Gastroesophageal sphincter (tissue), 4 donors: ENCODE measurements at places on chromosomes 6 and 20.

DNA sequence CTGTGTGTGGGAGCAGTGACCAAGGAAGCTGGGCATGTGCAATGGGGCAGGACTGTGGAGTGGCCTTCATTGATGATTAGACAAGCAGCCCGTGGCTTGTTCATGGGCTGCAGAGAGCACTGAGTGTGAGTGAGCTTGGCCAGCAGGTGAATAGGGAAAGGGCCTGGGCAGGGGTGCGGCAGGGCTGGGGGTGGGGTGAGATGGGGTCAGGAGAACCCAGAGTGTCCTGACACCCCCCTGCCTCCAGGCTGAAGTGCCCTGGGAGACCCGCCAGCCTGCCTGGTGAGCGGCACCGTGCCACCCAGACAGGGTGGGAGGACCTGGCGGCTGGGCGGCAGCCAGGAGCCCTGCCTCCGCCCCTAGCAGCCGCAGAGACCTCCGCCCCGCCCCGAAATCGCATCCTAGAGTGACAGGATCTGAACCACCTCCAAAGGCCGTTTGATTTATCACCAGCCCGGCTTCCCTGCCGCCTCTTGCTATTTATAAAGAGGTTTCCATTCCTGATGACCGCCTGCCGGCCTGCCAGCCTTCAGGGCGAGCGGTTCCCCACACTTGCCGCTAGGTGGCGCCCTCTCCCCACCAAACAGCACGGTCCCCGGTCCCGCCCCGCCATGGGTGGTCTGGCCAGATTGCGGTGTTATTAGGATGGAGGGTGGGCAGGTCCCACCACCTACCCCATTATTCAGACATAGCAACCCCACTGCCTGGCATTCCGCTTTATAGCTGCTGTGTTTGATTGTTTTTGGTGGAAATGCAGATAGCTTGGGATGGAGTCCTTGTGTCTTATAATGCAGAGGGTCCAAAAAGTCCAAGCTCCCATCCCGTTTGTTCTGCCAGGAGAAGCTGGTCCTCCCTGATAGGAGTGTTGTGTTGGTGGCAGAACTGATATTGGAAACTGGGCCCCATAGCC is 3.5 kb downstream of the MYLK2 start:
- peak; percentile 85 for ATAC-seq

DNA sequence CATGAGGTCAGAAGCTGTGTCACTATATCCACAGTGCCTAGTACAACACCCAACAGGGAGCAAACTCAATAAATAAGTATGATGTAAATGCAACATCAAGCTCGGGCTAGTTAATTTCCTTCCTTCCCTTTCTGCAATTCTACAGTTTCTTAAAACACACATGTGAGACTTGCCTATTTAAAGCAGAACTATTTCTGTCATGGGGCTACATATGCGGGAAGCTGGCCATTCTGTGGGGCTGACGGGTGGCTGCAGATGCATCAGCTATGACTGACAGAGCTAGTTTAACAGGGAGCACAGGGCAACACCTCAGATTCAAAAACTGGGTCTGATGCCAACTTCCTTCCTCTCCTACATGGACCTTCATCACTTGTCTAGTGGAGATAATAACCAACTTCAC is 118.1 kb upstream of the ENPP5 start:
- ATAC-seq: no peak

DNA sequence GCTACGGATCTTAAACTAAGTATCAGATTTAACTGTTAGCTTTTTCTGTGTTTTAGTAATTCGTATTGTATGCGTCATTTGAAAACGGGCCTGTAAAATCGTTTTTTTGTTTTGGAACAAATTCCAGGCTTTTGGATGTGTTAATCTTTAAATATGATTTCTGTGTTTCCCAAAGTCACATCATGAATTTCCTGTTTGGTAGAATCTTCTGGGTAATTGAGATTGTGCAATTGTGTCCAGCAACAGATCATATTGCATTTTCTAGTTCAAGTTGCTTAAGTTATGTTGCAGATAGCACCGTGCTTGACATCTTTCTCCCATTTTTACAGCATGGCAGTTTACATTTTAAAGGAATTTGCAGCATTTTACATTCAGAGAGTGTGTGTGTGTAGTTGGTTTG is 1.9 kb downstream of the MAPK14 start:
- ATAC-seq: no peak

GRCh38 chr6:17504005-17504404 is 96.1 kb upstream of the FAM8A1 start:
- no peak for ATAC-seq

- no peak for ATAC-seq
These were observed 103.2 kb downstream of the ARMC2 start for GRCh38 chr6:108951351-108951953.

- no peak for ATAC-seq
These were observed 77.2 kb downstream of the SSR1 start for GRCh38 chr6:7235712-7236305.

- no peak for ATAC-seq
These were observed 295.1 kb downstream of the ALDH8A1 start for GRCh38 chr6:134654751-134655150.

GRCh38 chr6:166697113-166697512 is 70.1 kb upstream of the RPS6KA2 start:
- no peak for ATAC-seq

- ATAC-seq: no peak
These were observed 465.9 kb downstream of the KIF16B start for GRCh38 chr20:16107172-16107870.

GRCh38 chr6:113570161-113570560 is 287.0 kb upstream of the MARCKS start:
- no peak for ATAC-seq

DNA sequence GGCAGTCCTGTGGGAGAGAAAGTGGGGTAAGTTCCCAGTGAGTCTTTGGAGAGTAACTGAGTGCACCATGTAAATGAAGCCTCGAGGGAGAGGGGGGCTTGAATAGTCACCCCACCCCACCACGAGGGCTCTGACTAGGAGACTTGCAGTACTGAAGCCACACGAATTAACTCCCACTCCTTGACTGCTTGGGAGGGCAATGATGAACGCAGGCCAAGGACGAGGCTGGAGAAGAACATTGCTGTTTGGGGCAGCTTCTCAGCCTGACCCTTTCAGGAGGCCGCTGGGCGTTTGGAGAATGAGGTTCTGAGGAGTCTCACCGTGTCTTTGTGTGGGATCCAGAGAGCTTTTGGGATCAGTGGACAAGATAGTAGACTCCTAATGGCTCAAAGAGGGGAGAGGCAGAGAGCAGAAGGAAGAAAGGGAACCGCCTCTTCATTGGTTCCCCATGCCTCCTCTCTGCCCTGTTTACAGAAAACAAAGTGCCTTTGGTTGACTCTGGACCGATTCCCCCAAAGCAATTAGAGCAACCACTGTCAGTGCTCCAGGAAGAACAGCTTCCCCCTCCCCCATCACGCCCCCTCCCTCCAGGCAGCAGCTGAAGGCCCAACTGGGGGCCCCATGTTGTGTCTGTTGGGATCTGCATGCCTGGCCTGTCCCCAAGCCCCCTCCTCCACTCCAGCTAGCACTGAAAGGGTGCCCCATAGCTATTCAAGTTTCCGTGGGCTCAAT is 41.7 kb upstream of the CDKN1A start:
- ATAC-seq: no peak

GRCh38 chr6:125165776-125166175 is 12.2 kb downstream of the TPD52L1 start:
- no peak for ATAC-seq

DNA sequence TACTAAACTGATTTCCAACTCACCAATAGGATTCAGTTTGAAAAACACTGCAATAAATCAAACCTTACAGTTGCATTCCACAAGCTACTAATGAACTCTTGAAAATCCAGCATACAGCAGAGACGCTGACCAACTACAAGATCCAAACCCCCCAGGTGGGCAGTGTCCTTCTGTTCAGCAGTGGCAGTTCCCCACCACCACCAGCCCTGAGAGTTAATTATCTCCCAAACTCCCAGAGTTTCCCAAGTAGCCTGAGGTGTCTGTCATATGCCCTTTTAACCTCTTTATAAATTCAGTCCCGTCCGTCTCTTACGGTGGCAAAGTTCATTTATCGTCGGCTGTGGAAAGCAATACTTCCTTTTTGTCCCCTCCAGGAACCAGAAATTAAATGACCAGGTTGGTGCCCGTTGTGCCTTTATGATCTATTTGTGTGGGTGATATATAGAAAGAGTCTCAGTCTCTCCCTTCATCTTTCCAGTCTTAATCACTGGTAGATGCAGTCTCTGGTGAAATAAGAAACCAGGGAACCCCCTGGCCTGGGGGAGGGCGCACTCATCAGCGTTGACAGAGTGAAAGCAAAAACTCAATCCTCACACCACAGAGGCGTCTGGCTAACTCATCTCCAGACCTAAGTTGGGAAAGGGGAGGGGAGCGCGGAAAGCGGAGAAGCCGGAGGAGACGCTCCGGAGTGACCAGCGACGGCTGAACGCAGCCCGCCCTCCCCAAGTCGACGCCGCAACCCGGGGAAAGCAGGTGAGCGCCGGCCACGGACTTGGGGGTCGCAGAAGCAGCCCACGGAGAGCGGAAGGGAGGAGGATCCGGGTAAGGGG is 717 bp downstream of the MRPL14 start:
- ATAC-seq: peak; percentile 55

GRCh38 chr6:150203871-150204545 is 61.2 kb downstream of the PPP1R14C start:
- no peak for ATAC-seq

DNA sequence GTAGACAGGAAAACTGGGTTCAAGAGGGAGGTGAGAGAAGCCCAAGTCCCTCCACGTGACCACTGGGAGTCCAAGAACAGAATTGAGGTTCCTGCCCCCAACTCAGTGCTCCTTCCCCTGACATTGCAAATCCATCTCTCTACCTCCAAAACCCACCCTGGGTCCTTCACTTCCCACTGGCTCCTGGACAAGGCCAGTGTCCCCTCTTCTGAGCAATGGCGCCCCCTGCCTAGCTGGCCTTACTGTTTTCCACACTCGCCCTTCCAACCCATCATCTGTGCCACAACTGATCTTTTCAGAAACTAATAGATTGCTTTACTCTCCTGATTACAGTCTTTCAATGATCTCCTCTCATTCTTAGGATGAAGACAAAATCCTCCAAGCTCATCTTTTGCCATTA is 200.3 kb downstream of the ANKRD60 start:
- ATAC-seq: no peak

DNA sequence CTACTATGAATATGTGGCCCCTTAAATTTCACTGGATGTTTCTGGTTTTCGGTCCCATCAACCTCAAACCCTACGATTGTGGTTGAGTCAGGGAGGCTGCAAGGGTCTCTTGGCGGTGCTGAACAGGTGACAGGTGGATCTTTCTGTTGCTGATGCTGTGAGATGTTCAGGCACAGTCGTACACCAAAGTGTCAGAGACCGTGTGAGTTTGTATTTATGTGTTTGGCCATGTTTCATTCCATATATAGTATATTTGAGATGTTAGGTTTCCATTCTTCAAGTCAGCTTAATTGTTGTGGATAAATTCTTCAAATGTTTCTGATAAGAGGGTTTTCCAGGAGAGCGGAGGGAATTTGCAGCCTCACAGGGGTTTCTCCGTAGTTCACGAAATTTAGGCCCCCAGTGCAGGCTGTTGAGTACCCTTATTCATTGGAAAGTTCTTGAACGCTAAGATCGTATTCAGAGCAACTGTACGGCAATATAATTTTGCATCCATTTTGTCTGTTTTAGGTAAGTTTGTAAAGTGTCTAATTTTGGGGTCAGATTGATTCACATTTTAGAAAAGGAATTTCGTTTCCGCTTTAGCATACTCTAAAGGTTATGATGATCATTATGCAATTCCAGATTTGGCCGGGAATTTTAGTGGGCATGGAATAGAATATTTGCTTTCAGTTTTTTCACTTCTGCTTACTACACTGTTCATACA is 1.2 kb downstream of the TAB2 start:
- no peak for ATAC-seq

GRCh38 chr6:82568290-82568993 is 204.8 kb downstream of the TPBG start:
- ATAC-seq: no peak

GRCh38 chr6:56995347-56995902 is 40.5 kb downstream of the BEND6 start:
- ATAC-seq: no peak

GRCh38 chr6:31965700-31966099 is 6.2 kb downstream of the DXO start:
- no peak for ATAC-seq

- no peak for ATAC-seq
These were observed 11.0 kb downstream of the TRIM10 start for GRCh38 chr6:30149858-30150550.

GRCh38 chr6:39377539-39377950 is 55.0 kb upstream of the KCNK16 start:
- ATAC-seq: peak; percentile 89

DNA sequence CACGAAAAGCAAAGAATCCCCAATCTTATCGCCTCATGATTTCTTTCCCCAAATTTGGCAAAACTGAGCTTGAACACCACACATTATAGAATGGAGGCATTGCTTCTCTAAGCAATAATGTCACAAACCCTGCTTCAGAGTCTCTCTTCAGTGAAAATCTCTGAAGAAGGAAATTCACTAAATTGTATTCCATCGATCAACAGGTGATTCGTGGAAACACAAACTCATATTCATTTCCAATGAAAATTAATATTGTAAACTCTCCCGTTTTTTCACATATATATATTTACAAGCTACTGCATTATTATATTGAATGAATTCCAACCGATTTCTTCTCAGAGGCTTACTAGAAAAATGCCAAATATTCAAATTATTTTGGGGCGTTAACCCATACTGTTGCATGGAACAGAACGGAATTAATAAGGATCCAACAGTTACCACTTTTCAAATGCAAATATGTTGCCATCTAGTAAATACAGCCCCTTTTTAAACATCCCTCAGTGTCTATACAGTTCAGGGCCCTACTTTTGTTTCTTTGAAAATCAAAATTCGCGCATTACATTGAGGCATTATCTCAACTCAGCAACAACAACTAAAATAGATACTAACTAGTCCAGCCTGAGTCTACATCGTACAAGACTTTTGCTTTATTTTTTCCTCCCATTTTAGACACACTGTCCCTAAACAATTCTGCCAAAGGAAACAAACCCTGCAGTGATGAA is 1.3 kb downstream of the KIF13A start:
- no peak for ATAC-seq

DNA sequence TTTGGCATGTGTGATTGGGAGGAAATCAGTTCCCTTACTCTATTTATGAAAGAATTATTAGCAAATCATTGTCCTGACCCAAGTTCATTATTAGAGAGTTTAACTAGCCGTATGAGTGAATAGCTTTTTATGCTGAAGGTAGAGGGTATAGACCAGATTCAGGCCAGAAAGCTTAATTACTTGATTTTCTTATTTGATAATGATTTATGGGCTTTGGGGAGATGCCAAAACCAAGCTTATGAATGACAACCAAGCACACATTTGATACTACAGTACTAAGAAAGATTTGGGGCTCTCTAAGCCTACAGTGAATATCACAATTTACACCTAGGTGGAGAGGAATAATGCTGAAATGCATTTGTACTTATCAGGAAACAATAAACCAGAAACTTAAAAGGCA is 193.2 kb downstream of the ARHGAP18 start:
- no peak for ATAC-seq

GRCh38 chr20:20806121-20807095 is 94.0 kb upstream of the RALGAPA2 start:
- no peak for ATAC-seq

GRCh38 chr6:4670824-4671409 is 105.3 kb upstream of the CDYL start:
- no peak for ATAC-seq

- ATAC-seq: no peak
These were observed 699.7 kb downstream of the DHX35 start for GRCh38 chr20:39661833-39662232.

GRCh38 chr6:21609881-21610329 is 16.4 kb downstream of the SOX4 start:
- no peak for ATAC-seq
